Posterior cingulate gyrus (tissue), 11 donors: ENCODE measurements at places on chromosomes 7 and 10.

- no peak for DNase-seq
Observed at GRCh38 chr7:256461-256940, 33.5 kb upstream of the FOXL3 start.

DNA sequence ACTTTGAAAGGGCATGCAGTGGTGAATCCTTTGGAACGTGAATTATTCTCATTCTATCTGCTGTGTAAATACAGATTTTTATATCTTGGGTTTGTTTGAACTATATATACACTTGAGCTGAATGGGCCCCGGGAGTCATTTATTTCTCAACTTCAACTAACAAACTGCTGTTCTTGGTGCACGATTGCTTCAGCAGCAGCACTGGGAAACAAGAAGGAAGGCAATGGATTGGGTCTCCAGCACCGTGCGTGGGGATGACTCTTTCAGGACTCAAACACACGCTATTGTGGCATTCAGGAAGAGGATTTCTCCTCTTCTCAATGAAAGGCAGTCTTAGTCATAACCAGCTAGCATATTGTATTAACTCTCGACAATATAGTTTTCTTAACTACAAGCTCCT, 226.0 kb upstream of the NFE2L3 start:
- no peak for DNase-seq

DNA sequence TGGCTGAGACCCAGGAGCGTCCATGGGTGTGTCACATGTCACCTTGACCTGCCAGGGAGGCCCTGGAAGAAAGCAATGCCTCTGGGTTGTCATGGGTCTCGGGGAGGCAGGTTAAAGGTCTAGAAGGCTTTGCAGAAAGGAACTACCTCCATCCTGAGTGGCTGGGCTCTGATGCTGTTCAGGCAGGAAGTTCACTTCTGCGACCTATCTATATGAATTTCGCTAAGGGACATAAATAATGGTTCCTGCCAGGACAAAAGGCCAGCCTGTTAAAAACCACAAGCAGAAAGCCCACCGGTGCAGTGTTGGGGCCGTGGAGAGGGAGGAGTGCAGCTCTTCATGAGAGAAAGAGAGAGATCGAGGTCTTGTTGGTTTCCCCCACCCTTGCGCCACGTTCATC, 182.9 kb downstream of the PTPN20 start:
- DNase-seq: no peak

DNA sequence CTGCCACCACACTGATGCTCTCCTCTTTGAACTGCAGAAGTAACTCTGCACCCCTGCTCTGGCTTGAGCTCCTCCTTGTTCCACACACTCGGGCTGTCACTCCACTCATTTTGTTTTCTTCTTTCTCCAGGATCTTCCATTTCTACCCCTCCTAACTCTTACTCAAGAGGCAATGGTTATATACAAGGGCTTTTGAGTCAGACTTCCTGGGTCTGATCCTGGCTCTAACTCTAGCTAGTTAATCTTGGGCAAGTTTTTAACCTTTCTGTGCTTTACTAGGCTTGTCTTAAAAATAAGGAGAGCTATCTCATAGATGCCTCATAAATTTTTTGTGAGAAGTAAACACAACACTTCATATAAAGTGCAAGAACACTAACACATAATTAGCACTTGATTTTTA, 45.3 kb upstream of the GNAI1 start:
- no peak for DNase-seq

GRCh38 chr10:99393036-99393435, 37.4 kb downstream of the GOT1 start:
- no peak for DNase-seq

DNA sequence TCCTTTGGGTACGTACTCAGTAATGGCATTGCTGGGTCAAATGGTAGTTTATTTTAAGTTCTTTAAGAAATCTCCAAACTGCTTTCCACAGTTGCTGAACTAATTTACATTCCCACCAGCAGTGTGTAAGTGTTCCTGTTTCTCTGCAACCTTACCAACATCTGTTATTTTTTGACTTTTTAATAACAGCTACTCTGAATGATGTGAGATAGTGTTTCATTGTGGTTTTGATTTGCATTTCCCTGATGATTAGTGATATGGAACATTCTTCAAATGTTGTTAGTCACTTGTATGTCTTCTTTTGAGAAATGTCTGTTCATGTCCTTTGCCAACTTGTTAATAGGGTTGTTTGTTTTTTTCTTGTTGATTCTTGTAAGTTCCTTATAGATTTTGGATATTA, 558.9 kb downstream of the SH2D4B start:
- no peak for DNase-seq

- no peak for DNase-seq
Observed at GRCh38 chr10:34430685-34431084, 384.4 kb downstream of the PARD3 start.

- no peak for DNase-seq
Observed at GRCh38 chr7:117445206-117445605, 17.9 kb upstream of the ASZ1 start.

GRCh38 chr10:71679425-71679824, 40.2 kb downstream of the C10orf105 start:
- DNase-seq: no peak

- no peak for DNase-seq
Observed at GRCh38 chr7:18685971-18686370, 190.4 kb downstream of the HDAC9 start.

DNA sequence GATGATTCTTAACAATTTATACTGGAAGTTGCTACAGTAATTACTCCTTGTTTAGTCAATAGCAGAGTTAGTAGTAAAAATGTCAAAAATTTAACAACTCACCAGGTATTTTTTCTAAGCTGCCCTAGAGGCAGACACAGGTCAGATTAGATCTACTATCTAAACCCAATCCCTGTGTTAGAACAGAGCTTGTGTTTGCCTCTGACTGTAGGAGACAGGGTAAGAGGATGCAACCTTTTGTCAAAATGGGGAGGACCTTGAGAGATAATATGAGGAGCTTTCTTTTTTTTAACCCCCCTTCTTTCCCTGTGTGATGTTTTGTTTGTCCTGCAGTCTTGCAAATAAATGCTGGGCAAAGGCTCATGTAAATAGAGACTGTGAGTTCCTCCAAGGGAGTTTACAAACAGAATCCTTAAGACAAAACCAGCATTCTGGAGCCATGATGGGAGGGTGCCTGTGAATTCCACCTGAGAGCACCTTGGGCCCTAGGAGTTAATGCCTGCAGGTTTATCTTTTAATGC, 353.1 kb downstream of the GATA3 start:
- DNase-seq: no peak

DNA sequence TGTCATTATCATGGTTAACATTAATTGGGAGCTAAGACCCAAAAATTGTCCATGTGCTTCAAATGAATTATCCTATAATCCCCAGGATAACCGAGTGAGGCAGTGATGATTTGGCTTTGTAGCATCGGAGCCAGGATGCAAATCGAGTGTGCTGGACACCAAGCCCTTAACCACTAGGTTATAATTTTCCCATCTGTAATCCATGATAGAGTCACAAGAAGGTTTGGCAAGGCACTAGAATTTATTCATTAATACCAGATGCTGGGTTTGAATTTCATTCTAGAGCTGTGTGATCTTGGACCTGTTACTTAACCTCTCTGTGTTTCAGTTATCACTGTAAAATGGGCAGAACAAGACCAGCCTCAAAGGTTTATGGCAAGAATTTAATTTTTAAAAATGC, 21.0 kb upstream of the ITGB1 start:
- no peak for DNase-seq

GRCh38 chr7:155956977-155957376, 144.7 kb upstream of the SHH start:
- no peak for DNase-seq

DNA sequence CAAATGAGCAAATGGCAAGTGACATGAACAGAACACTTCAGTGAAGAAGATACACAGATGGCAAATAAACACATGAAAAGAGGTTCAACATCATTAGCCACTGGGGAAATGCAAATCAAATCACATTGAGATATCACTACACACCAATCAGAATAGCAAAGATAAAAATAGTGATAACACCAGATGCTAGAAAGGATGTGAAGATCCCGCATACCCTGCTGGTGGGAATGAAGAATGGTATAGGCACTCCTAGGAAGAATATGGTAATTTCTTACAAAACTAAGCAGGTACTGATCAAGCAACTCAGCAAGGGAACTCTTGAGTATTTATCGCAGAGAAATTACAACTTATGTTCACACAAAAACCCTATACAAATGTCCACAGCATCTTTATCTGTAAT, 11.2 kb downstream of the LAMB4 start:
- DNase-seq: no peak

- no peak for DNase-seq
Observed at GRCh38 chr7:135717693-135718092, 10.3 kb downstream of the SLC13A4 start.

DNA sequence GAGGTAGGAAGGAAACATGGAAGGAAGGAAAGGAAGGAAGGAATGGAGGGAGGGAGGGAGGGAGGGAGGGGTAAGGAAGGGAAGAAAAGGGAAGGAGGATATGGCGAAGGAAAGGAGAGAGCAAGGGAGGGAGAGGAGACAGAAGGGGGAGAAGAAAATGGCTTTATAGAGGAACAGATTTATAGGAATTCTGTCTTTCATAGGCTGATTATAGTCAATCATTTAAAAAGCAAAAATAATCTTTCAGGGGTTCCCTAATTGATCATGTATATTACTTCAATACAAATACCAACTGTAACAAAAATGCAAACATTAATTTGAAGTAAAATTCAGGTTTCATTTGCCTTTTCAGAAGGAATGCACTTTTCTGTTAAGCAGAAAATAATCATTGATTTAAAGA, 519.1 kb downstream of the MDFIC start:
- no peak for DNase-seq

DNA sequence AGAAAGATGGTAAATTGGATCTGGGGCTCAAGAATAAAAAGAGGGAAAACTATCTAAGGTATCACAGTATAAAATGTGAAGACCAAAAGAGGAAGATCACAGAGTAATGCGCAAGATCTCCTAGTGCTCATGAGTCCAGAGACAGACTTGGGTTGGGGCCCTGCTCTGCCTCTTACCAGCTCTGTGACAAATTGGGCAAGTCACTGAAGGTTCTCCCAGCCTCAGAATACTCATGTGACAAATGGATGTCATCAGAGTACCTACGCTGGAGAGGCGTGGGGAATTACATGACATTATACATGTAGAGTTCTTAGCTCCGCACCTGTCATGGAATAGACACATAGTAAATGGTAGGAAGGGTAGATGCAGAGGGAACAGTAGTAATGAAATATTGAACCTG, 124.4 kb downstream of the DOCK4 start:
- DNase-seq: no peak

DNA sequence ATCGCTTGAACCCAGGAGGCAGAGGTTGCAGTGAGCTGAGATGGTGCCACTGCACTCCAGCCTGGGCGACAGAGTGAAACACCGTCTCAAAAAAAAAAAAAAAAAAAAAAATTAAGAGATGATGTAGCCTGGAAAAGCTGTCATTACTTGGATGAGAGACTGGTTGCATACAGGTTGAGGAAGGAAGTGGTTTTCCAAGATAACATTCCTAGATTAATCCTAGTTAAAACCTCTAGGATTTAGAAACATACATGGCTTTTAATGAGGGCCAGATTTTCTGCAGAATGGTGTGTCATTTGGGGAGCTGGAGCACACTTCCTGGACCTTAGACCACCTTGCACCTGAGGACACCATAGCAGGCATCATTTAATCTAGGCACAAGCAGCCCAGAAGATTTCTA, 17.8 kb downstream of the VWA2 start:
- no peak for DNase-seq

GRCh38 chr10:3491571-3491970, 293.4 kb downstream of the KLF6 start:
- no peak for DNase-seq

DNA sequence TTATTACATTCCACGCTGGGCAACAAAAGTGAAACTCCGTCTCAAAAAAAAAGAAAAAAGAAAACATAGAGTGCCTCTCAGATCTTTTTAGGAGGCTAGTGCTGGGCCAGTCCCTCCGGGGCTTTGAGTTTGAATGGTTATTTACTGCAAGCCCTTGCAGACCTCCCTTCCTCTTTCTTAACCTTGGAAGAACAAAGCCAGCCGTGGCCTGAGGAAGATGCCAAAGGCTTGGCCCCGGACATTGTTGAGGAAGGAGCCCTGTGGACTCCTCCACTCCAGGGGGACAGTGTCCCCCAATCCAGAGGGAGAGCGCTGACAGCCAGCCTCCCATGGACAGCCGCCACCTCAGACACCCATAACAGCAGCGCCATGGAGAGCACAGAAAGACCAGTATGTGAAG, 5.0 kb downstream of the TSPAN33 start:
- no peak for DNase-seq

DNA sequence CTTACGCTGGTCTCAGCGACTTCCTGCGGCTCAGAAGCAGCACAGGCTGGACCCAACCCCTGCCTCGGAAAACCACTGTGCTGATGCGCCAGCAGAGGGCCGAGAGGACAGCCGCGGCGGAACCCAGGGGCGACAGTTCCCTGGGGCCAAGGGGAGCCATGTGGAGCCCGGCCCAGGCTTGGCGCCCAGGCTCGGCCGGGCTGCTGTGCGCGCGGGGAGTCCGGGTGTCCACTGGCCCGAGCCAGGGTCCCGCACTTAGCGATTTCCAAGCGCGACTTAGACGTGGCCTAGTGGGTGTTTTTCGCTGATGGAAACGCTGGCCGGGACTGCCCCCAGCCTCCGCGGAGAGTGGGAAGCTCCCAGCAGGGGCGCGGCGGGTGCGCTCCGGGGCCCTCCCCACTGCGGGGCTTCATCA, 18.6 kb upstream of the ZNF32 start:
- no peak for DNase-seq

DNA sequence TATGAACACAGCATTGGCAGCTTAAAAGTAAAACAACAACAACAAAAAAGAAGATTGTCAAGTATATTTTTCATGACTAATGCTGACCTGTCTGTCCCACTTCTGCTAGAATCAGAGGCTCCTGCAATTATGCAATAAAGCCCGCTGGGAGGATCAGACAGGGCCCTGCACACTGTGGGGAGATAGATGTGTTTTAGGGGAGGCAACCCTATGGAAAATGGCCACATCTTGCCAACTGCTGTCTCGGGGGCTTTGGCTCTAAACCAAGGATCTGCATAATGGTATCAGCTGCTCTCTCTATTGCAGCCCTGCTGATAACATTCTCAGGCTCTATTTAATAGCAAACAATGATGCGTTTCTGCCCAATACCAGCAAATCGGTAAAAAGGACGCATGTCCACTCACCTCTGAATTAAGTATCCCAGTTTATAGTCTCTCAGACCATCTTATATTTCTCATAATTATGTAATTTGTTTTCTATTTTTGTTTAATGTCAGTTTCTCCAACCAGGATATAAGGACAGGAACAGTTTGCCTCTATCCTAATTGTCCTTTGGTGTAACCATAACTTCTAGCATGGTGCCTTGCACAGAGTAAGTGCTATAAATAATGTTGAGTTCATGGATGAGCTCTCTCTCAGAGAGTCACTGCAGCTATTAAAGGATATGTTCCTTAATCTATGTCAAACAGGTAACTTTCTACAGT, 15.3 kb upstream of the PRKAR2B start:
- no peak for DNase-seq

GRCh38 chr7:38232502-38233366, 40.7 kb downstream of the TARP start:
- DNase-seq: no peak

DNA sequence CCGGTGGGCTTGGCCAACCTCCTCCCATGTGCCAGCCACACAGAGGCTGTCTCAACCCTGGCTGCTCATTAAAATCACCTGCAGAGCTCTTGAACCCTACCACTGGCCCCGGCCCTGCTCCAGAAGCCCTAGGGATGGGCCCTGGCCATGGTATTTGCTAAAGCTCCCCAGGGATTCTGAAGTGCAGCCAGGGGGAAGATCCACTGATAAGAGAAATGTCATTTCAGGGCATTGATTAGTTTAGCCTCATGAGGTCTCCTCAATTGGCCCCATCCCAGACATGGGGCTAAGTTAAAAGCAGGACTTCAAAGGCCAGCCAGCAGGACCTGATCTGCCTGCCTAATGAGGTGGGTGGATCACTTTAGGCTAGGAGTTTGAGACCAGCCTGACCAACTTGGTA, 65.2 kb downstream of the ABRAXAS2 start:
- DNase-seq: no peak
